Upper lobe of left lung (tissue), 6 donors: ENCODE measurements at places on chromosomes 7 and 10. TPM values are rescaled to one million over a fixed set of nuclear protein-coding genes. Genes with fewer than 3 reads are reported as not detected.

The LIPF gene
- not detected for total RNA-seq

GRCh38 chr7:6179620-6180343 lies 92.6 kb downstream of the CYTH3 start:
- DNase-seq, result no peak

DNA sequence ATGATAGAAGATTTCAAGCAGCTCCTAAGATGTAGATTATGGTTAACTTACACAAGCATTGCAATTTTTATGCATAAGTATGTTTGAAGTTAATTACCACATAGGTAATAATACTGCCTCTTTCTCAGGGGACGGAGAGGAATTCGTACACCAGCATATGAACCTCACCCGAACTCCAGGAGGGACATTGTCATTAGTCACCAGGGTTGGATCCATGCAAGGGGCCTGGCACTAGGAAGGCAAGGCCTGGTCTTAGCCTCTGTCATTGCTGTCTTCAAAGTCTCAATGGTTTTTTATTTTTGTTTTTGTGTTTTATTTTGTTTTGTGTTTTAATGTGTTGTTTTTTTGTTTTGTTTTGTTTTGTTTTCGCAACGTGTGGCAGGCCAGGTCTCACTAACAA lies 145.6 kb upstream of the PPP2R2D start:
- no peak for DNase-seq

DNA sequence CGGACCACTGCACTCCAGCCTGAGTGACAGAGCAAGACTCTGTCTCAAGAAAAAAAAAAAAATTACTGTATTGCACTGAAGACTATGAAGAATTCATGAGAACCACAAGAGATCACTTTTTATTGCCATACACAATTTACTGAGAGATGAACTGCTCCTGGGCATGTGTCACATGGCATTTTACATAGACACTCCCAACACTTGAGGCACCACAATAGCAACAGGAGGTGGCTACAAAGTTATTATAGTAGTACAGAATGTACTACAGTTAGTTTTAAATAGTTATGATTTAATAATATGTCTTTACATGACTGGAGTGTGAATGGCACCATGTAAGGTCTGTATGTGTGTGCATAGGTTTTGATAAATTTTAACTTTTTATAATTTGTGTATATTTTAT lies 70.6 kb downstream of the KMT2E start:
- DNase-seq, result no peak

GRCh38 chr10:29508554-29509244 lies 126.1 kb downstream of the SVIL start:
- no peak for DNase-seq

The SLC26A3 gene
- total RNA-seq, result 0.67 TPM

The SUN3 gene
- not detected for total RNA-seq

DNA sequence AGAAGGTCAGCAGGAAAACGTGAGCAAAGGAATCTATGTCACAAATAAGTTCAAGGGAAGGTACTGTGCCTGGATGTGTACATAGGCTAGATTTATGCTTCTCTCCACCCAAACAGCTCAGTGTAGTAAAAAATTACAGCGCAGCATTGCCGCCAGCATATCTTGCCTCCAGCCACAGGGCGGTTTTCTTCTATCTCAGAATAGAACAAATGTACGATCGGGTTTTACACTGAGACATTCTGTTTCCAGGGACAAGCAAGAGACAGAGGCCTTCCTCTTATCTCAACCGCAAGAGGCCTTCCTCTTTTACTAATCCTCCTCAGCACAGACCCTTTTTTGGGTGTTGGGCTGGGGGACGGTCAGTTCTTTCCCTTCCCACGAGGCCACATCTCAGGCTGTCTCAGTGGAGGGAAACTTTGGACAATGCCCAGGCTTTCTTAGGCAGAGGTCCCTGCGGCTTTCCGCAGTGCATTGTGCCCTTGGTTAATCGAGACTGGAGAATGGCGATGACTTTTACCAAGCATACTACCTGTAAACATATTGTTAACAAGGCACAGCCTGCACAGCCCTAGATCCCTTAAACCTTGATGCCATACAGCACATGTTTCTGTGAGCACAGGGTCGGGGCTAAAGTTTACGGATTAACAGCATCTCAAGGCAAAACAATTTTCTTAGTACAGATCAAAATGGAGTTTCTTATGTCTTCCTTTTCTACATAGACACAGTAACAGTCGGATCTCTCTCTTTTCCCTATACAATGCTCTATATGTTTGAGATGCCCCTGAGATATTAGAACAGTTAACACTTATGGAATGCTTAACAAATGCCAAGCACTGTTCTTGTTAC lies 11.6 kb upstream of the ABHD11 start:
- DNase-seq, result no peak

DNA sequence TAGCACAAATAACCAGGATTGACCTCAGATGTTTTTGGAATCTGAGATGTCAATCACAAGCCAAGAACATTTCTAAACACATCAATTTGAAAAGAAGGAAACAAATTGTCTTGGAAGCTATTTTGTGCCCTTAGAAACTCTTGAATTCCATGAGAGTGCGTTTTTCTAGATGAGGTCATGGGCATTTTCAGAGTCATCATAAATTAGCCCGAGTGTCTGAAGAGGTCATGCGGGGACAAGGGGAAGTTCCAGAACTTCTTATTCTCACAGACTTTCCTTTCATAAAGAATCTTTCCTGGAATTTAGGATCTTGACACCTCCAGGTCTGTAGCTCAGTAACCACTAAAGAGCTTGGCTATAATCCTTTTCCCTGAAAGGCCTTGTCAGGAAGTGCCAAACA lies 28.2 kb downstream of the IL2RA start:
- no peak for DNase-seq

DNA sequence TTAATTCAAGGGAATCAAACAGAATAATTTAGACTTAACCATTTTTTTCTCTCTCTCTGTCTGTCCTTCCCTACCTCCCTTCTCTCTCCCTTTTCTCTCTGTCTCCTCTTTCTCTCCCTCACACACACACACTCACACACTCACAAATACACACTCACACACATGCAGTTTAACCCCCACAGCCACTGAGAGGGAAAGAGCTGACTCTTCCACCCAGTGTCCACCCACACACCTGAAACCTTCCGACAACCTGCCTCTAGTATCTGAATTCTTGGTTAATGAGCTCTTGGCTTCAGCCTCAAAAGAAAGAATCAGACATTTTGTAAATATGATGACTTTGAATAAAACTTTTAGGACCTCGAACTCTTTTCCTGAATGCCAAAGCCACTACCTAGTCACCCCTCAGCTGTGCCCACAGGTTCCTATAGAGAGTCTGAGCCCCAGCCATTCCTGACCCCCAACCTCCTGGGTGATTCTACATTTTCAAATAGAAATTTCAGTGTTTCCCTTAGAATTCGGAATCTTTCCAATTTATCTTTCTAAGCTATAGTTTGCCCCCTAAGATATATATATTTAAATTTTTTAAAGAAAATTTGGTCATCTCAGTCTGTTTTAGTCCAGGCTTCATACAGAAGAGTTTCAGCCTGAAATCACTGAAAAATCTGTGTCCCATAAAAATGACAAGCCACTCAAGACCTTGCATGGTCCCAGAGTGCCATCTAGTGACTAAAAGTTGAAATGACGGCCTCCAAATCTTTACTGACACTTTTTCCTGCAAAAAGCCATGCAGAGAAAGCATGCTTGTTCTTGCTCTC lies 202.8 kb downstream of the IPMK start:
- DNase-seq, result no peak

GRCh38 chr7:149595541-149595940 lies 97.9 kb upstream of the ZNF746 start:
- DNase-seq, result no peak

DNA sequence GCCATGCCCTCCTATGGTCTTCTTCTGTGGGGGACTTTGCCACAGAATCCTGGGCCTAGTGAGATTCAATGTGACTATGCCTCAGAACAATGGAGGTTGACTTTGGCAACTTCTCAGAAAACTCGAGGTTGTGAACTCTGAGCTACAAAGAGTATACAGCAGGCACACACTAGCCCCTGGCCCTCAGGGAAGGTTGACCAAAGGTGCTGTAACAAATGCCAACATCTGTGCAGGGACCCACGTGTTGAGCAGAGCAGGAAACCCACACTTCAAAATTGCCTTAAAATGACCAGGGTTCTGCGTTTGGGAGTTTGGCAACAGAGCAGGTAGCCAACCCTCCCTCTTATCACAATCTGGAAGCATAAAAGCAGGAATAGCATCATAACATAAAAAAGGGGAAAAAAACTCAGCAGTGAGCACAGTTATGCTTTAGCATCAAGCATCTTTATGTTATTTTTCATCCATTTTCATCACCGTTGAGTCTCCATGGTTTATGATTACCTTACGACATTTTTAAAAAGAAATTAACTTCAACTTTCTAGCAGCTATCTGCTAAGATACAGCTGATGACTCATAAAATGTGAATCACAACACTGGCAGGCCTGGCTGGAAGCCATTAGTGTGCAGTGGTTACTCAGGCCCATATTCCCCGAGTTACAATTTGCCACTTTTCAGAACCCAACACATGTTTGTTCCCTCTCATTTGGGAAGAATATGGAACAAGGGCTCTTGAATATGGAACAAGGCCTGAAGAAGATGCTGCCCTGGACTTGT lies 11.1 kb downstream of the PRLHR start:
- DNase-seq, result no peak

GRCh38 chr10:120011359-120012130 lies 119.0 kb downstream of the SEC23IP start:
- DNase-seq, result peak; percentile 75

The TAX1BP1 gene
- total RNA-seq, result 102 TPM

- no peak for DNase-seq
Observed at GRCh38 chr10:7359954-7360353, 50.9 kb downstream of the SFMBT2 start.

The DKK1 gene
- 9.4 TPM for total RNA-seq

DNA sequence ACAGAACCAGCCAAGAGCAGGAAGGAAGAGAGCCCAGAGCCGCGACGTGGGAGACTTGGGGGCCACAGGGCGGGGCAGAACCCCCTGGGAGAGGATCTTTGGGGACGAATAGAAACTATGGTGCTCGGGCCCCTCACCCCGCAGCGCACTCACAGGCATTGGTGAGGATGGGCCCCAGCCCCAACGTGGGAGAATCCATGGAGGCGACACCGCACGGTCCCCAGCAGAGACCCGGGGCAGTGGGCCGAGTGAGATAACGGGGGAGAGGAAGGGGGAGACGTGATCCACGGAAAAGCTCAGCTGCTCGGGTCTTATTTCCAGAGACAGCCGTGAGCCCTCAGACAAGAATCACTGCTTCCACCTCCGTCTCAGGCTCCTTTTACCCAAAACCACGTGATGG lies 222.4 kb downstream of the TCERG1L start:
- no peak for DNase-seq

- DNase-seq, result no peak
Observed at GRCh38 chr10:100662067-100662466, 83.3 kb upstream of the PAX2 start.

GRCh38 chr10:128833671-128834070 lies 633.4 kb upstream of the MGMT start:
- DNase-seq, result no peak

GRCh38 chr7:147999962-148000361 lies 590.6 kb upstream of the C7orf33 start:
- no peak for DNase-seq

The FAM131B gene
- total RNA-seq, result 0.59 TPM

DNA sequence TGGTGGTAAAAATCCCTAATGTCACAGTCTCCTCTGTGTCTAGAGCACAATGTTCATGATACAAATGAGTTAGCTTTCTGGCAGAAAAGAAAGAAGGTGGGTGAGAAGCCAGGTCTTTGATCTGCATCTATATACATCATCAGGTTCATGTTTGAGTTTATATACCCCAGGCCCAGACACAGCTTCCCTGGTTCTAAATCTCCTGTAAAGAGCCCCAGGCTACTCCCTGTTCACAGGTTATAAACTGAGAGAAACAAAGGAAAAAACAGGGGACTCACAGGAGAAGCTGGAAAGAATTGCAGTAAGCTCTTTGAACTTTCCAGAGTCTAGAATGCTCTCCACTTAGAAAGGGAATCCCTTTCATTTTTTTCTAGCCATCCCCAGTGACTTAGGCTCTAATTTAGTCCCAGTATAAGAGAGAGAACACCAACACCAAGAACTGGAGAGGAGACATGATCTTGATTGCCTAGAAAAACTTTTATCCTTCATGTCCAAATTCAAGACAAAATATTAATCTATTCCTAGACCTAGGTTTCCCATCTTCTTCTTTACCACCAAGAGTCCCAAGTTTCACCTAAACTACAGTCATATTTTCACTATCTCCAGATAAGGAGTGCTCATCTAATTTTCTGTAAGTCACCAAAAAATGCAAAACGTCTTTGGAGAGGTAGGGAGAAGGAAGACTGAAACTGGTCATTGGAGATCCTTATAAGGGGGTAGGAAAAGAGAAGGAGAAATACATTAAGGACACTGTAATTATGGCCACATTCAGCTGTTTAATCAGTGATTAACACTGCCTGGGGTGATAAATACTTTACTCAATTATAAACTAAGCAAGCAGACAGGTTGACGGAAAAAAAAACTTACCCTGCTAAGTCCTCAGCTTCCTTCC lies 469 bp downstream of the MSS51 start:
- no peak for DNase-seq

- peak; percentile 75 for DNase-seq
Observed at GRCh38 chr7:1892011-1892965, 222.2 kb downstream of the ELFN1 start.

GRCh38 chr10:66717231-66717981 lies 208.4 kb upstream of the LRRTM3 start:
- DNase-seq, result no peak

DNA sequence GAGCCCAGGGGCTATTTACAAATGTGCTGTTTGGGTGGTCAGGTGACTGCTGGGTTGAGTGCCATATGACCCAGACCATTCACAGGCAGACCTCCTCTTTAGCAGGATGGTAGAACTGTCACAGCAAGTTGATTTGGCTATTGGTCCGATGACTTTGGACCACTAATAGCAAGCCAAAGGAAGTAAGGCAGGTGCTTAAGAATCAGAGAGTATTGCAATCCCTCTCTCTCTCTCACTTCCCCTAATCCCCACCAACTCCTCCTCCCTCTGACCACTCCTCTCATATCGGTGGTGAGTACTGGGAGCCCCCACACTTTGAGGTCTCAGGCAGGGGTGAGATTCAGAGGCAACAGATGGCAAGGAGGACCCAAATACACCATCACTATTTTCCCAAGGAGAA lies 165.3 kb downstream of the TRIL start:
- DNase-seq, result no peak

- DNase-seq, result peak; percentile 58
Observed at GRCh38 chr7:5690931-5691473, 90.5 kb downstream of the RNF216 start.

GRCh38 chr10:14926722-14927416 lies 27.0 kb downstream of the DCLRE1C start:
- DNase-seq, result no peak

The TMEM229A gene
- total RNA-seq, result not detected

- DNase-seq, result no peak
Observed at GRCh38 chr7:3437467-3437866, 136.4 kb downstream of the SDK1 start.

The PIP gene
- total RNA-seq, result 23.0 TPM

The CCL26 gene
- not detected for total RNA-seq

- DNase-seq, result no peak
Observed at GRCh38 chr10:8404721-8405120, 350.2 kb downstream of the GATA3 start.

GRCh38 chr7:4714767-4715409 lies 32.8 kb downstream of the FOXK1 start:
- DNase-seq, result no peak
